CD4-positive, alpha-beta T cell treated with Interleukin-15 for 1 hour (primary cell): ENCODE measurements at places on chromosomes 16 and 17.
A peak's percentile ranks its signal among the peaks of the same experiment; 100 is the strongest.

DNA sequence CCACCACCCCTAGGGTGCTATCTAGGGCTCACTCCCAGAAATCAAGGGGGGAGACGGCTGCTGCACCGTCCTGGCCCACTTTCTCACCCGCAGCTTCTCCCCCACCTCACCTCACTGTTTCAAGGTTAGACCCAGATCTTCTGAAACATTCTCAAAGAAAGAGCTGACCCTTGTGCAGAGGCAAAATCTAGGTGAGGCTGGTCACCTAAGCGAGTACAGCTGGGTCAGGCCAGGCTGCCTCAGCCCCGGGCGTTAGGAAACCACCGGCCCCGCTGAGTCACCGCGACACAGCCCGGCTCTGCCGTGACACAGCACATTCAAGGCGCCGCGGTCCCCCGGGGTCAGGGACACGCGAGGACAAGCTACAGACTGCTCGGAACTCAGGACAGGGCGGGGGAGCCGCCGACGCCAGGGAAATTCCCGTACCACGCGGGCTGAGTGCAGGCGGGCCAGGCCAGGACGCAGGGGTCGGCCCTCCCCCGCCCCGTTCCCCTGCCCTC lies 27.1 kb downstream of the GNPTG start:
- peak; percentile 77 for DNase-seq

GRCh38 chr16:58375386-58375785 lies 16.9 kb upstream of the GINS3 start:
- DNase-seq = no peak

- peak; percentile 21 for DNase-seq
These were observed at the start of gene USP22 for GRCh38 chr17:21042458-21043295. TSS of gene USP22 (minus strand) at chr17:21043011. CDS start at chr17:21042835, 176 bp downstream.

DNA sequence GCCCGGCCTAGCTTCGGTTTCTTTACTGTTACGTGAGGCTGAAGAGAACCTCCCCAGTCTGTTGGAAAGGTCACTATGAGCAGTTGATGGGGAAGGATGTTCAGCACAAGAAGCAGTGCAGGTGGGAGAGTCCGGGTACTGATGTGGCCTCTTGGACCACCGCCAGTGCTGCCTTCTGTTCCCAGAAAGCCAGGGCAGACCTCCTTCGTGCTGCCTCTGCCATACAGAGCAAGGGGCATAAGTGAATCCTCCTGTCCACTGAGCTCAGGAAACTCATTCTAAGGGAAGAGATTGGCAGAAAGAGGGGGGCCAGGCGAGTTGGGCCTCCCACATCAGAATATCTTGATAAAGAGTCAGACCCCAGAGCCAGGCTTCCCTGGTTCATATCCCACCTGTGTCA lies 3.7 kb downstream of the PPP4C start:
- no peak for DNase-seq

DNA sequence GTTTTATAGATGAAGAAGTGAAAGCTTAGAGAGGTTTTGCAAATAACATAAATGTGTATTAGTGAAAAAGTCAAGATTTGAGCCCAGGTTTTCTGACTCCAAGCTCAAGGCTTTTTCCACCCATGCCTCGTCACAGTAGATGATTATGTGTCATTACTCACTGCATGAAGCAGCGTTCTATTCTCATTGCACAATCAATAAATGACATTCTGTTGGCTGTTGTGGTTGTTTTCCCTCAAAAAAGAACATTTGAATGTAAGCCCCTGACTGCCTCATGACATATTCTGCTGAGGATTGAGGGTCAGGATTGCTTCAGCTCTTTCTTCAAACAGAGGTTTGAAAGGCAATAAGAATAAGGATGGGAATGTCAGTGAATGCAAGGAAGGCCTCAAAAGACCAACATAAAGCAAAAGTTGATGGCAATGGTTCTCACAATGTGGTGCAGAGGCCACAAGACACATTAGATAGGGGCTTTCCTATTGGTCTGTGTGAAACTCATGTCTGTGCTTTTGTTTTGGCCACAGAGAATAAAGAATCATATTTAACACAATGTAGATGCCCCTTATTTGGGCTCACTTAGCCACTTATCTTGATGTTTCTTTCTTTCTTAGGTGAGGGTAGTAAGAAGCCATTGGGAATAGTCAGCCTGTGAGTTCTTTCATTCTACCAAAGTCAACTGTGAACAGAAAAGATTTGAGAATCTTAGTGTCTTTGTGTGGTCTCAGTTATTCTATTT lies 5.4 kb upstream of the MMD start:
- DNase-seq = no peak

- no peak for DNase-seq
These were observed 177.3 kb downstream of the SEC14L1 start for GRCh38 chr17:77318021-77318420.

DNA sequence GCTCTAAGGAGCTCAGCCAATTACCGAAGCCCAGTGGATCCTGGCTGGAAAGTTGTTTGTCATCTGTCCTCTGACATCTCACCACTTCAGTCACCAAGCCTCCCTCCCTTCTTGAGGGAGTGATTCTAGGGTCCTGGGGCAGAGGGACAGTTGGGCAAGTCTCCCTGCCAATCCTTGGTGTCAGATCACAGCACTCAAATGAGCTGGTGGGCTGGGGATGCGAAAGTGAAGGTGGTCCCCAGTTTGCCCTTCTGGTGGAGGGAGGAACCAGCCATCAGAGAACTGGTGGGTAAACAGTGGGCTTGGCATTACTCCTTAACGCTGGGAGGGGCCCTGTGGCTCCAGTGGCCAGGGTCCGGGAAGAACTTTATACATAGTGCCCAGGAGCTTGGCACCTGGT lies 4.4 kb upstream of the CALB2 start:
- DNase-seq = no peak

- DNase-seq = no peak
These were observed 1.2 kb upstream of the C17orf99 start for GRCh38 chr17:78144736-78145641.

- no peak for DNase-seq
These were observed 49.2 kb downstream of the RBFOX3 start for GRCh38 chr17:79561486-79562133.

DNA sequence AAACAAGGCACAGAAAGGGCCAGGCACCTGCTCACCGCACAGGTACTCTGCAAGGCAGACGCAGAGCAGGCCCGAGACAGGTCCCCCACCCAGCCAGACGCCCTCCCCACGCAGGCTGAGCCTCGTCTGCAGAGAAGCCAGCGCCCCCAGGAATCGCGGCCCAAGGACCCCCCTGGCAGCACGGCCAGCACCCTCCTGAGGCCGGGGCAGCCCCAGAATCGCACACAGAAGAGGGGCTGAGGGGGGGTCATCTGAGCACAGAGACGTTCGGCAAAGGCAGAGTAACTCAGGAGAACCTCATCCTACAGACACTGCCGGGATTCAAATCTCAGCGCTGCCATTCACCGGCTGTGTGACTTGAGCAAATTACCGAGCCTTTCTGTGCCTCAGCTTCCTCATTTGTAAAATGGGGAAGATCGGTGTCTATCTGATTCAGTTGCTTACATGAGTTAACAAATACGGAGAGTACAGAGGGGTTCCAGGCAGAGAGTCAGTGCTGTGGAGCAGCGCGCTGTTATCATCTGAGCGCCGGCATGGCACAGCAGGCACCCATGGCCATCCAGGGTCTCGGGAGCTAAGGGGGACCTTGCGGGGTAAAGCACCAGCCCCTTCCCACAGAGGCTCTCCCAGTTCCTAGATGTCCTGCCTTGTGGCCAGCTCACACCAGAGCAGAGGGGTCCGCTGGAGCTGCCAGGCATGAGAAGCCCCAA lies 10.4 kb downstream of the EMC6 start:
- DNase-seq = no peak

GRCh38 chr17:44848961-44849489 lies 1.3 kb downstream of the HIGD1B start:
- no peak for DNase-seq

DNA sequence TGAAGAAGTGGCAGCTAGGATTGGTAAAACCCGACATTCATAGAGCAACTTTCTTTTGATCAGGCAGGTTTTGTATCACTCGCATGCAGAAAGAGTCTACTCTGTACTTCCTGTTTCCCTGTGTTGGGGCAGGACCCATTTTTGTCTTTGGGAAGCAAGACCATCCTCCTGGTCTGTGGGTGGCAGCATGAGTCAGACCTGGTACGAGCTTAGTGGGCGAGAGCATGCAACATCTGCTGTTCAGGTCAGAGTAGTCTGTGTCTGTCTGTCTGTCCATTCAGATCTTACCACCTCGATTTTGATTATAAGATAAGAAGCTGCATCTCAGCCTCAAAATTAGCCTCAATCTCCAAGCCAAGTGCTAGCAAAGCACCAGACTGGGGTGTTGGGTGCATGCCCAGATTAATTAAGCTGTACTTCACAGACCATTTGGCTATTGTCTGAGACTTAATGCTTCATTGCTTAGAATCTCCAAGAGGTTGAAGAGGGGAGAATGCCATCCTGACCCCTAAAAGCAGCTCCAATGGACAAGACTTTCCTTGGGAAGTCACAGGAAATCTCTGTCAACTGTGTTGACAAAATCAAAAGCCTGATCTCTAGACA lies 110.9 kb downstream of the XYLT1 start:
- peak; percentile 71 for DNase-seq
